RPMI8226 (cell line): ENCODE measurements at places on chromosomes 12 and 14.

DNA sequence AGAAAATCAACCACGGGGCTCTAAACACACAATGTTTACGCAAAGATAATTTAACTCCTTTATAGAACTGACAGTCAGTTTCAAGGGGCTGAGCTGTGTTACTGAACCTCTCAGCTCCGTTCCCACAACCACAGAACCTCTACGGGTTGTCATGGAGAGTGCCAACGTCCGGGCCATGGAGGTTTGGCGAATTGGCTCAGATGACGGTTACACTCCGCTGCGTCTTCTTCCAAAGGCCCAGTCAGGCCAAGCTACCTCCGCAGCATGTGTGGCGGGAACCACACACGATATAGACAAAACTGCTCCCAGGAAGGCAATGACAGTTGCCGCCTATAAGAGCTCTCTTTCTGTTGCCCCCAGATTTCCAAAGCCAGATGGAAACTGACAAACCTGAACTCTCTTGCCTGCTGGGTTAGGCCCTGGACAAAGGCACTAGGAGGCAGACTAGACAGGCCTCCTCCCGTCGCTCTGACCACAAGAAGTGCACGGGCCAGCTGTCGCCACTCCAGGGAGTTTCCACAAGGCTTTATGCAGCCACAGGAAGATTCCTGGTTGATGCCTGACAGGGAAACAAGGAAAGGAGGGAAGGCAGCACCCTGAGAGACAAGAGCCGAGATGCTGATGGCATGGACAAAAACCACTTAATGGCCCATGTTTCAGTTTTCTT lies 30.3 kb downstream of the CCDC88C start:
- no peak for DNase-seq

GRCh38 chr12:64430886-64431285 lies 21.0 kb upstream of the TBK1 start:
- DNase-seq: no peak

DNA sequence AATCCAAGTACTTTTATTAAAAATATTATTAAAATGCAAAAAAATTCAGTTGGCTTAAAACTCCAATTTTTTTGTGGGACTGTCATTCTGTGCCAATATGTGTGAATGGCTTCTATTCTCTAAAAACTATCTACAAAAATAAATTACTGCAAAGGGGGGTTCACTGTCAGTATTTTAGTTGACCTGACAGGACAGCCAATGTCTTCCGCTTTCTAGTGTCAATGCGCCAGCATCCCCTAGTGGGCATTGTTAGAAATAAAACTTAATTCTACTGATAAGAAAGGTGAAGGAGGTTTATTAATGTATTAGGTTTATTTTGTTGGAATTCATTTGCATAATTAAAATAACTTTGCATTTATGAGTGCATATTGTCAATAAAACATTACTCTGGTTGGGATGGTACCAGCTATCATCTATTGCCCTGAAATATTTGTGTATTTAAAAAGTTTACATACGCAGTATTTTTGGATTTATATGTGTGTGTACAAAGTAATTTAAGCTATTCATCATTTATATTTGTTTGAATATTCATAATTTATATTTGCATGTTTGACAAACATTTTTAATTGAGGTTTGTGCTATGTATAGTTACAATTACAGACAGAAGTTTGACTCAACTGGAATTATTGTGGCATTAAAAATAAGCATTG lies 527.2 kb downstream of the FLRT2 start:
- DNase-seq: peak; percentile 20

DNA sequence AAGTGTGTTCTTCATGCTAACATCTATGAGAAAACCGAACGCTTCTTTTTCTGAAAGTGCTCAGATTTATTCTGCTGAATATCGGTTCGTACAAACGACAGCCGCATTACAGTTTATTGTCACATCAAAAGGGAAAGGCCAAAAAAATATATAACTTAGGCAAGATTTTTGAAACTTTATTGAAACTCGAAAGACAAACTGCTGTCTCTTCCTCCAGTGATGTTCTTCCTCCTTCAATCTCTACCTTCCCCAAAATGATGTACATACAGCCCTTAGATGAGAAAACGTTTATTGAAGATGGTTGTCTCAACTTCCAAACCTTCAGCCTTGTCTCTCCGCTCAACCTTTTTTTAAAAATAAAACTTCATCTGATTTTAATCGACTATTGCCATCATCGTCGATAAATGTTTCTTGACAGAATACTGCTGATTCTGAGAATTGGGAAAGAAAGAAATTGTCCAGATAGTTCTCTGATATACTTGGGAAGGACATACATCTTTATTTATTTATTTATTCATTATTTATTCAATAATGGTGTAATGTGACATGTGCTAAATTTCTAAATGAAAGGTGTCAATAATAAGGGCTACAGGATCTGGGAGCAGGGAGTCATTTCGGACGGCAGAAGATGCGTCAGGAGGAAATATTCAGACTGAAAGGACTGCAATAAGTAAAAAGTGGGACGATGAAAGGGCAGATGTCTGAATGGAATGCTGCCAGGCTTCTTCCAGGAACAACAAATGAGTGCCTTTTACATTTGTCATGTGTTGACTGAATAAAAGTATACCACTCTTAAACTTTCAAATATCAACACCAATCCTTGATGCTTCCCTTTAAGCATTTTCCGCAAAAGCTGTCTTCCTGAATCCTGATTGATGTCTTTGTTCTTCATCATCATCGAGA lies 817 bp upstream of the MDM1 start:
- no peak for DNase-seq

- no peak for DNase-seq
These were observed 128.5 kb downstream of the SLC15A5 start for GRCh38 chr12:16148938-16149337.

- DNase-seq: no peak
These were observed 104.0 kb downstream of the WIF1 start for GRCh38 chr12:65016881-65017650.

DNA sequence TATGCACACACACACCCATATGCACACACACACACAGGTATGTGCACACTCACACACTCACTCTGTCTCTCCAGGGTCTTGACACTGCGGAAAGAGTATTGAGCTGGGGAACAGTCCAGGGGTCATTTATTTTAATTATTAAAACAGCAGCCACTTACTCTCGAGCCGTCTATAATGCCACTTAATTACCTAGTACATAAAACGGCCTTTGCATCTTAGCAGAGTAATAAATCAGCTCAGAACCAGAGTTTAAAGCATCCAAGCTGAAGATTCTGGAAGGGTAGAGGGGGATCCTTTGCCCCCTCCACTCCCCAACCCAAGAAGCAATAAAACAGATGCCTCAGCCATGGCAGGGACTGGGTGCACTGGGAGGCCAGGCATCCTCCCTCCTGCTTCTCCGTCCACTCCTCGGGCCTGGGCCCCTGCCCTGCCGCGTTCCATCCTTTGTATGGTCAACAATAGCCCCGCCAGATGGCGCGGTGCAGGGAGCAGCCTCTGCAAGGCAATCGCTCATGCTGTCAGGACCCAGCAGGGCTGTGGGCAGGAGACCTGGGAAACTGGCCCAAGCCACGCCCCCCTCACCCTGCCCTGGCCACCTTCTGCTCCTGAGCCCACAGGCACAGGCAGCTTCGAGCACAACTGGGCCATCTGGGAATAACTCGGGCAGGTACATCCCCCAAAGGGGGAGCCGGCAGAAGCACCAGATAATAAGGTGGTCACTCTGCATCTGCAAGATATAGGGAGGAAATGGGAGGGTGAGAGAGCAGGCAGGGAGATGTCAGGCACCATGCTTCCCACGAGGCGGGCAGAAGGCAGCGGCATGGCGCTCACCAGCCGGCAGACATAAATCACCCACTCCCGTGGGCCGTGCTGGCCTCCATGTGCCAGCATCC lies 40.9 kb downstream of the CCDC85C start:
- DNase-seq: no peak

DNA sequence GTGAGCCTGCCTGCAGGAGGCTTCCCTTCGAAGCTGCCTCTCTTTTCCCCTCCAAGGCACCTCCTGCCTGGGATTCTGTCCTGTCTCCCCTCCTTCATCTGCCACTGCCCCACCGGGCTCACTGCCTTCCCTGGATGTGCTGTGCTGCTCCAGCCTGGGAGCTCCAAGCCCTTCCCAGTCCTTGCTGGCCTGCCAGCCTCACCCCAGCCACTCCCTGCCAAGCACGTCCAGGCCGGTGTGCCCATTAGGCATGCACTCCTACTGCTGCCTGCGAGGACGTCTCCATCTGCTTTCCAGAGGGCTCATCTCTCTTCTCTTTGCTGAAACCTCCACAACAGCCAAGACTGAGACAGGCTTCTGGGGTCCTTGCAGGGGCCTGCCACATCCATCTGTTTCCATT lies 8.4 kb upstream of the SLC25A47 start:
- no peak for DNase-seq

DNA sequence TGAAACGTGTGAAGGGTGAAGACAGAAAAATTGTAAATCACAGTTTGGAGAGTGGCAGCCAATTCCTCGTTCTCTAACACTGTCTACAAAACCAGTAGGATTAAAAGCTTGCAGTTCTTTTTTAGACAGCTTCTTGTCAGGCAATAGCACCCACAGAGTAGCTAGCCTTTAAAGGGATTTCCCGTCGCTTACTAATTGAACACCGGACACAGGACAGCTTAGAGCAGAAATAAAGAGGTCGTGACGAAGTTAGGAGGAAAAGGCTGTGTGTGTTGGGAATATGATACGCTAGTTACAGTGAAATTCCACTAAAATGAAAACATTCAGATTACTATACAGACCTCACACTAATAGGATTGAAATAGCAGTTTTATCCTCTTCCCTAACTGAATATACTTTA lies 149.1 kb upstream of the FLRT2 start:
- DNase-seq: no peak

- DNase-seq: no peak
These were observed 59.1 kb upstream of the BICD1 start for GRCh38 chr12:32047357-32048212.

GRCh38 chr12:91040096-91040755 lies 17.6 kb downstream of the KERA start:
- DNase-seq: no peak

DNA sequence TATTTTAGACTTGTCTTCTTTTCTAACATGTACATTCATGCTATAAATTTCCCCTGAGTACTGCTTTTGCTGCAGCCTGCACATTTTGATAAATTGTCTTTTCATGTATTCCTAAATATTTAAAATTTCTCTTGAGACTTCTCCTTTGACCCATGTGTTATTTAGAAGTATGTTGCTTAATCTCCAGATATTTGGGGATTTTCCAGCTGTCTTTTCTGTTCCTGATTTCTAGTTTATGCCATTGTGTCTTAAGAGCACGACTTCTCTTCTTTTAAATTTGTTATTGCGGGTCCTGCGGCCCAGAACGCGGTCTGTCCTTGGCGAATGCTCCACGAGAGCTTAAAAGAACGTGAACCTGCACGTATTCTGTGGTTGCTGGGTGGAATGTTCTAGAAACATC lies 136.4 kb downstream of the KIF26A start:
- DNase-seq: peak; percentile 21

GRCh38 chr12:114686426-114686772 lies 2.4 kb upstream of the TBX3 start:
- DNase-seq: no peak

DNA sequence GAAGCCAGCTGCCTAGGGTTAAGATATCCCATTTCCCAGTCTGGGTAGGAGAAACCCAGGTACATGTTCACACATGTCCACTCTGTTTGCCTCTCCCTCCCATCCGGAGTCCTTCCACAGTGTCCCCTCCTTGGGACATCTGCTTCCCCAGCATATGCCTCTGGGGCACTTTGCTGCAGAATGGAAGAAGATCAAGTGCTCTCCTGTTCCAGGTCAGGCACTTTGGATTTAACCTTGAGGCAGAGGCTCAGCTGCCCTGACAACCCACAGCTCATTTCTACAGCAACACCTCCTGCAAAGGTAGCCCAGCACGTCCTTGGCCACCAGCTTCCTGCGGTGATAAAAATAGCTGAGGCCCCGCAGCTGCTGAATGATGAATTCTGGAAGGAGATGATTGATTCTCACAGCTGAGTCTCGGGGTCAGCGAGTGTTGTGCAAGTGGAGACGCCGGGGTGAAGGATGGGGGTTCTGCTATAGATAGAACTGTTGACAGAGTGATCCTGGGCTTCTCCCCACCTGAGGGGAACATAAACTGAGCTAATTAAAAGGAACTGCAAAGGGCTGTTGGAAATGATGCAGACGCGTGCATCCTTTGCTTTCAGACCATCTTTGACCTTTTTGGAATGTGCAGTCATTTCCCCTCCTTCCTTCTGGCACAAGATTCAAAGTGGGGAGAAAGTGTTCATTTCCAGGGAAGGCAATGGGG lies 145.0 kb downstream of the SLC38A6 start:
- peak; percentile 7 for DNase-seq

DNA sequence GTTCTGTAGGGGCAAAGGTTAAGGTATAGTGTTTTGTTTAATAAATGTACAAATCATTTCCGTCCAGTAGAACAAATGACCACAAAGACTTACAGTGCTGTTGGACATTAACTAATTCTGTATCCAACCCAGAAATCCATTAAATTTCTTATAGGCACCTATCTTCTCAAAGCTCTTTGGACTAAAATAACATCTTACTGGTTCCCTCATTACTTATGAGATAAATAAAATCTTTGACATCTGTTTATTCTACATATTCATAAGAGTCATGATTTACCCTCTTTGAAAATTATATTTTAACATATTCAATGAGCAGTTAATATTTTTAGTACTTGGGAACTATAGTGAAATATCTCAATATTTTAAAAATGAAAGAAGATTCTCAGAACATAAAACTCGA lies 102.7 kb upstream of the G2E3 start:
- DNase-seq: no peak

DNA sequence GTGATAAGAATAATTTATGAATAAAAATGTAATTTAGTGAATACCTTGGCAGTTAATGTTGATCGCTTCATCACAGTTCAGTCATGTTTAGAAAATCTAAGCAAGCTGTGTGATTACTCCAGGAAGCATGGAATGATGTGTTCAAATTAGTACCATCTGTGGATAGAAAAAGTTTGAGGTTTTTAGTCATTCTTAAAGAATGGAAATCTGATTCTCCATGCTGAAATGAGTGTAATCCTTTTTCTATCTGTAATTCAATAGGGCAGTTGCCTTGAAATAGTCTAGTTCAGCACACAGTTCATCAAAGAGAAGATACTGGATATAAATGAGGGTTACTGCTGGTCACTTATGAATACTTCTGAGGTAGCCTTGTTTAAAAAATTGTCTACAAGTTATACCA lies 127.2 kb upstream of the MYF6 start:
- no peak for DNase-seq

- no peak for DNase-seq
These were observed 4.0 kb downstream of the SDR9C7 start for GRCh38 chr12:56930241-56930640.

DNA sequence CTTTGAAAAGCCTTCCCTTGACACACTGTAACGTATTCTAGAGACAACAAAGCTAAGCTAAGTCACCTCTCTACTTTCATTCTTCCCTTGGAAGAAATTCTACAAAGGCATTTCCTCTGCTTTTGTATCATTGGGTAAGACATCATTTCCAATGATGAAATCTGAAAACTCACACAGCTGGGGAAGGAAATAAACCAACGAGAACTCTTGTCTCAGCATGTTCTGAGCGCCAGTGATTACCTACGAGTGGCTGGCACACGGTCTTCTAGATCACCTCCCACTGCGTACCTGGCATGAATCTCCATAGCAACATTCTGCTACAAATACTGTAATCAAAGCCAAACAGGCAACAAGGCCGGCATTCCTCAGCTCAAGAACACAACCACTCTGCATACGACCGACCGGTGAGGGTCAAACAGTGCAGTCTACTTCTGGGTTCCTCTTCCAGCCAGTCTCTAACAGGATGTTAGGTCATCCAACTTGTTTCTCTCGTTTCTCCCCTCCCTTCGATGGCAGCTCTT lies 7.6 kb downstream of the VPS37B start:
- peak; percentile 91 for DNase-seq
